Activated naive CD4-positive, alpha-beta T cell (primary cell): ENCODE measurements at places on chromosomes 16 and 17.

- DNase-seq: no peak
Observed at GRCh38 chr17:1165836-1166235, 13.9 kb downstream of the ABR start.

GRCh38 chr17:27612160-27612770, 18.7 kb upstream of the LGALS9 start:
- DNase-seq: no peak

DNA sequence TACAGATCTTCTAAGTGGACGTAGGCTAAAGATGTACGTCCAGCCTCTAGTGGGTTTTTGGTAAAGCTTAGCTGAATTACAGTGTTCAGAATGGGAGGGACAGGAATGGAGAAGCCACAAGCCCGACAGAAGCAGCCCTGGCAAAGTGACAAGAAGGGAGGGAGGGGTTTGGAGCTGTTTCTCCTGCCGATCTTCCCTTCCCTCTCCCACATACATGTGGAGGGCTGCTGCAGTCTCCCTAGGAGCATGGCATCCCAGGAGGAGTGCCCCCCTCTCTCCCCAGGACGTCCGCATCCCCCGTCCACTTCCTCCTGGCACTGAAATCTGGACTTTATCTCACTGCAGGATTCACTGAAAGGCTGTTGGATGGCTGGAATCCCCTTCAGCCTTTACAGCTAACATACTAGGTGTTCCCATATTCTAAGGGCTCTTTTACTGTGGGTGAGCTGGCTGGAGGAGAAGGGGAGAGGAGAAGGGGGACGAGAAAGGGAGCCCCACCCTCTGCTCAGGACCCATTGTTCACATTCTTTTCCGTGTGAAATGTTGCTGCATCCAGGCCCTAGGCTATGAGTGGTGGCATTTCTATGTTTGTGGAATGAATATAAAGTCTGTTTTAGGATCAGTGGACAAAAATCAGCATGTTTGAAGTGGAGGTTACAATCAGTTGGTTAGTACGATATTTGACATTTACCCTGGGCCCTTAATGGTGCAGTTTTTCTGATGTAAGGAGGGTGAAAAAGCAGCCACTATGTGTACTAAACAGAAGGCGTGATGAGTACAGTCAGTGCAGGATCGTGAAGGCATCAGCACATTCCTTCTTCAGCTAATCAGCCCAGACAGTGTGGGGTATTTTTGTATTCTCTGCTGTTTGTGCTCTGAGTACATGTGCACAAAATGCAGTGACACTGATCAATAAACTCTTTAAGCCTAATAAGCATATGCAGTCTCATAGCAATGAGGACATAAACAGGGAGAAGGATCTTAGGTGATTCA, 94.6 kb downstream of the SPECC1 start:
- DNase-seq: no peak

DNA sequence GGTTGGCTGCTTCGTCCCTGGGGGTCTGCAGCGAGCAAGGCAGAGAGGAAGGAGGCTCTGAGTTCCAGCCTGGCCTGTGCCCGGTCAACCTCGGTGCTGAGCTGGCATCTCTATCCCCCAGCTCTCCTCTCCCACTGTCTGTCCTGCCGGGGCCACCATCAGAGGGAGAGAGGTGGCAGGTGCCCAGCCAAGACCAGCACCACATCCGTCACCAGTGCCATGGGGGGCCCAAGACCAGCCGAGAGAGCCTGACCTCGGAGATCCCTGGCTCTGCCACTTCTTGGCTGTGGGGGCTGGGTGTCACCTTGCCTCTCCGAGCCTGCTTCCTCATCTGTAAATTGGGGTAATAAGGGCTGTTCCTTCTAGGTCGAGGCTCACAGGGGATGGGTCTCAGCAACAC, 560 bp upstream of the P2RX1 start:
- no peak for DNase-seq

GRCh38 chr17:31778523-31778922, 80.5 kb downstream of the COPRS start:
- DNase-seq: no peak

GRCh38 chr16:79263425-79263824, 337.1 kb downstream of the MAF start:
- DNase-seq: no peak
